Effector CD8-positive, alpha-beta T cell (primary cell): ENCODE measurements at places on chromosomes 16 and 17.

DNA sequence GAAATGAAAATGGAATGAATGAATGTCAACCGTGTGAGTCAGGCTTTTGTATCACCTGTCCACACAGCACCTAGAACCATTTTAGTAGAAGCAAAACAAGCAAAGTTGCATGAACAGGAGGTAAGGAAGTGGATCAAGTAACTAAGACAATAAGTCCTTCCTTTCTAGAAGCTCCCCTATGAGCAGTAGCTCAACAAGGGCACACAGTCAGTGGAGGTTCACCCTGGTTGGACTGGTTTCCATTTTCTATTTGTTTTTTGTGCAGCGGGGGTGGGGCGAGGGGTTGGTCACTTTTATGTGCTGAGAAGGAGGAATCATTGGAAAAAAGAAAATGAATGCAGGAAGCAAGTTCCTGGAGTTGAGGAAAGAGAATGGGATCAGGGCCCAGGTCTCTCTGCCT is 4.0 kb upstream of the HSBP1 start:
- DNase-seq: no peak

- peak; percentile 76 for DNase-seq
These were observed 7.6 kb upstream of the NXPH3 start for GRCh38 chr17:49567871-49568694.

DNA sequence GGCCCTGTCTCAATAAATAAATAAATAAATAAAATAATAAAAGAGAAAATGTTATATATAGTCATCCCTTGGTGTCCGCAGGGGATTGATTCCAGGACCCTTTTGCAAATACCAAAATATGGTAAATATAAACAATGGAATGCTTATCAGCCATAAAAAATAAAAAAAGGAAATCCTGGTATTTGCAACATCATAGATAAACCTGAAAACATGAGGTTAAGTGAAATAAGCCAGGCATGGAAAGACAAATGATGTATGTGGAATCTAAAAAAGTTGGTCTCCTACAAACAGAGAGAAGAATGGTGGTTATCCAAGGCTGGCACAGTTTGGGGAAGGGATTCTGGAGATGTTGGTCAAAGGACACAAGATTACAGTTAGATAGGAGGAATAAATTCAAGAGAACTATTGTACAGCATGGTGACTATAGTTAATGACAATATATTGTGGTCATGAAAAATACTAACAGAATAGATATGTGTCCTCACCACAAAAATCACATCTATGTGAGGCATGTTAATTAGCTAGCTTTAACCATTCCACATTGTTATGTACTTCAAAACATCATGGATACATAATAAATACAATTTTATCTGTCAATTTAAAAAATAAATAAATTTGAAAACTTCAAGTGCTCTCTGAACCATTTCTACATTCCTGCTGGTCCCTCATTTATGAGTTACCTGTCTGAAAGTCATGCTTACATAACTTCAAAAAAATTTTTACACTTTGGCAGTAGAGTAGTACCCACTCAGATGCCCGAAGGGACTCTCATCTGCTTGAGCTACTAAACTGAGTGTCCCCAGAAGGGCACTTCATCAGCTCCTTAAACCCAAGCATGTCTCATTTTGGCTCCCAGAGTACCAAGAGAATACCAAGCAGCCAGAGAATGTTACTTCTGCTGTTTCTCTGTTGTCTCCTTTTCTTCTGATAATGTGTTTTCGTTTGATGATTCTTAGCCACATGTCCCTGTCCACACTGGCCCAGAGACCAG is 26.6 kb downstream of the N4BP1 start:
- no peak for DNase-seq

DNA sequence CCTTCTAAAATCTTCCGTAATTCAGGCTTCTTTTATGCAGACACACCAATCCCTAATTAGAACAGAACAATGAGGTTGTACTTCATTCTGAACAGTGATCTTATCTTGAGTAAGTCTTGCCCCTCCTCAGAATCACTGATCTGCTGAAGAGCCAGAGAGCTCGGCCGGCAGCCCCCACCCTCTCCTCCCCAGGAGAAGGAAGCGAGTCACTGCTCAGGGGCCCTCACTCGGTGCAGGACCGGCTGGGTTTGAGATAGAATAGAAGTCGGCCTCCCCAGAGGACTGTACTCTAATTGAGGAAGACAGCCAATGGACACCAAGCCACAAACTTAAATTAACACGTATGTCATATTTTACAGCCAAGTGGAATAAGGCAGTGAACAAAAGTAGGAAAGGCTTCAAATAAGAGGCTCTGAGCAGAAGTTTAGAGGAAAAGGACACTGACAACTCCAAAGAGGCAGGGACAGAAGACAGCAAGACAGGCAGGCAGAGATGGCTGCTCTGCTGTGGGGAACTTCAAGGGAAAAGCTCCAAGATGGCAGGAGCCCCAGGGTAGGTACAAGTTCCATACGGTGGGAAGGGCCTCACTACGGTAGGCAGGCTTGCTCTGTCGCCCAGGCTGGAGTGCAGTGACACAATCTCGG is 18.6 kb downstream of the CREBBP start:
- no peak for DNase-seq

DNA sequence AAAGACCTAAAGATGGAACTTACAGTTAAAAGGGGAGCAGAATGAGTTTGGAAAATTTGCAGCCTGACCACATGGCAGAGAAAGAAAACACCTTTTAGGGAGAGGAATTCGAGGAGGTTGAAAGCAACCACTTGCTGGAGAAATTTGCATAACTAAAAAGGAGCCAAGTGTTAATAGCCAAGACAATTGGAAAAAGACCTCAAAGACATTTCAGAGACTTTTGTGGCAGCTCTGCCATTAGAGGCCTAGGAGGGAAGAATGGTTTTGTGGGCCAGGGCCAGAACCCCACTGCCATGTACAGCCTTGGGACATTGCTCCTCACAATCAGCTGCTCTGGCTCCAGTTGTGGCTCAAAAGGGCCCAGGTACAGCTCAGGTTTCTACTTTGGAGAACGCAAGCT is 338.5 kb downstream of the UTP18 start:
- no peak for DNase-seq

GRCh38 chr16:75038036-75038858 is 39.4 kb downstream of the ZNRF1 start:
- no peak for DNase-seq

DNA sequence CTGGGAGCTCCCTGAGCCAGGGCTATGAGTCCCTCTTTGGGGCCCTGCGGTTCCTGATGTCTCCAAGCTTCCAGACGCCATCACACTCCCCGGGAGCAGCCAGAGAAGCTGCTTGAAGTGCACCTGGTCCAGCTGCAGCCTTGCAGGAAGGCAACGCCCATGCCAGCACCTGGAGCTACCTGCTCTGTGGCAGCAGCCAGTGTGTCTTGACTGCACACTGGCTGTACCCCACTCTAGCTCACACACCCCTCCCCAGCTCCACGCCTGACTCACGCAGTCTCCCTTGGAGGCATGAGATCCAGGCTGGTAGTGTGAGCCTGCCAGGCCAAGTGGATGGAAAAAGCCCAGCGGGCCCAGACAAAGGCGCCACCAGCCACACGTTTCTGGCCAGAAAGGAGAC is 63.3 kb downstream of the USP32 start:
- DNase-seq: no peak

DNA sequence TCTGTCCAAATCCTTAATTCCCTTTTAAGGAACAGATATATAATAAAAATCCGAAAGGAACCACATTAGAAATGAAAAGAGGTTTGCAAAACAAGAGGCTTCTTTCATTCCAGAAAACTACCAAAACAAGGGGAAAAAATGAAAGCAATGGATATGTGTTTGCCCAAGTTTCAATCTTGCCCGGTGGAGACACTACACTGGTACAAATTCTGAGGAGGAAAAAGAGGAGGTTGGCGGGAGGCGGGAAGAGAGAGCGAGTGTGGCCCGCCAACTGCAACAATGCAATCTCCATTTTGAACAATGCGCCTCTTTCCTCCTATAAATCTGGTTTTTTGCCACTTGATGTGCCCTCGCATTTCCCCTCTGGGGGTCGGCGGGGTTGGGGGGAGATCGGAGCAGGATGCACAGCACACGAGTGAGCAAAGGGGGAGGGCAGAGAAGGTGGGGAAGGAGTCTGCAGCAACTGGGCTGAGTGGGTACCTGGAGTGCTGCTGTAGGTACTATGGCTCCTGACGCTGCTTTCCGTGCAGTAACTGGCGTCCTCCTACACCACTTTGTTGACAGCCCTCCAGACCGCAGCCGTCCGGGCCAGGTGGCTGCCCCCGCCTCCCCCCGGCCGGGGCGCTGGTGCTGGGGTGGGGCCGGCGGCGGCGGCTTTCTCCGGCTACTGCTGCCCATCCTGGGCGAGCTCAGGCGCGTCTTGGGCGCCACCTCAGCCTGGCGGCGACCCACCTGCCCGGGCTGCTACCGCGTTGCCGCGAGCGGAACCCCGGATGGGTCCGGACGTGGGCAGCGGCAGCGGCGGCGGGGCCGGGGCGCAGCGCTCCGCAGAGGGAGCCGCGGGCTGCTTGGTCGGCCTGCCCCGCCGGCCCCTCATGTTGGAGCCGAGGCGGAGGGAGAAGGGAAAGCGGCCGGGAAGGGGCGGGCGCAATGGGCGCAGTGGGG is 93.8 kb upstream of the PLEKHM1 start:
- no peak for DNase-seq

DNA sequence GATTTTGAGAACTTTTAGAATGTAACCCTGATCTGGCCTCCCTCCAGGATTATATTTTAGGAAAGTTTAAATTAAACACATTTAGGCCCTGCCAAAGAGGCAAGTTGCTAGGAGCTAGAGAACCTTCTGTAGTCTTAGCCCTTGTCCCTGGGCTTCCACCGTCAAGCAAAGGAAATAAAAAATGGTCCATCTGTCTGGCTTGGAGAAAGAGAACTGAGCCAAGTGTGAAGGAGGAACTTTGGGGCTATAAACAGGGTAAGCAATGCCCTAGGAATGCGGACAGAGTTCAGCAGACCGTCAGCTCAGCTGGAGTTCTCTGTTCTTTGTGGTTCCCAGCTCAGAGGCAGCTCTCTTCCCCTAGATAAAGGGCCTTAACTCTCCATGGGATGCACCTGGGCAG is 29.6 kb downstream of the RCVRN start:
- no peak for DNase-seq

DNA sequence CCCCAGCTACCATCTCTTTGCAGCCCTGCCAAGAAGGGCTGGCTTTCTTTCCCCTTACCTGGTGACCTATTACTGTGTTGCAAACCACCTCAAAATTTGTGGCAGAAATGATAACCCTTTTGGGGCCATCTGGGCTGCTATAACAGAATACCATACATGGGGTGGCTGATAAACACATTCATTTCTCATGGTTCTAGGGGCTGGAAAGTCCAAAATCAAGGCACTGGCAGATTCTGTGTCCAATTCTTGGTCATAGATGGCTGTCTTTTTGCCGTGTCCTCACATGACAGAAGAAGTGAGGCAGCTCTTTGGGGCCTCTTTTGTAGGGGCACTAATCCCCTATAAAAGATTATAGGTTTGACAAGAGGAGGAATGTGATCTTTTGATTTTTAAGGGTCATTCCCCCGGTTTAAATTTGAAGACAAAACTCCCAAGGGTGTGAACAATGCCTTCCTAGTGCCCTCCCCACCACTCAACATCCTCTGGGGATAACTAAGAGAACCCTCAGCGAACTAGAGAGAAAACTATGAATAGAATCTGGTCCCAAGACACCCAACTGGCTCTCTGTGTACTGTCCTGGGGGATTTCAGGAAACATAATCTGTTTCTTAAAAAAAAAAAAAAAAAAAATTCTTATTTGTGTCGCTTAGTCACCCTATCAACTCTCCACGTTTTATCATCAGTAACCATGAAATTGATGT is 1.7 kb upstream of the METTL22 start:
- DNase-seq: no peak

GRCh38 chr16:23506606-23506994 is 3.7 kb downstream of the GGA2 start:
- DNase-seq: no peak

DNA sequence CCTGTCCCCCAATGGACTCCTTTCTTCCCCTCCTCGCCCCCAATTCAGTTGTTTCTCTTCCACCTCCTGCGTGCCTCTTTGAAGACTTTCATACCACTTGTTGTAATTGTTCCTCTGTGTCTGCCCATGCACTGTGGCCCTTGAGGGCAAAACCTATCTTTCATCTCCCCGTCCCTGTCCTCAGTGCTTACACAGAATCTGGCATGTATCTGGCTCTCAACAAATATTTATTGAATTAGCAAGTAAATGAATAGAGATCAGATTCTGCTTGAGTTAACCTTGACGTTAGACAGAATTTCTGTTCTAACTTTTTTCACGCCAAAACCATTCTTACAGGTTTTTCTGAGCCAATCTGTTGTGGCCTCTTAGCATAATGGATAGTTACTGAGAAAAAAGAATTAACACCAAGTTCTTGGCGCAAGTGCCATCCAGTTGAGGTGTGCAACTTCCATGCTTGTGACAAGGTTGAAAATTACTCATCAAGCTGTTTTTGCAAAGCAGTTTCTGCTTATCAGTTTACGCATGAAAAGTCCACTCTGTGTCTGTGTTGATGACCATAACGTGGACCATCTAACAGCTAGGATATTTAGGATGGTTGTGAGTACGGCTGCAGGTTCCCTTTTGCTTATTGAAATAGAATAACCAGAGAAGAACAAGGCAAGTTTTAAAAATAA is 215.1 kb downstream of the PRKCA start:
- no peak for DNase-seq

GRCh38 chr16:3065069-3065741 is at the start of gene IL32:
Gene IL32 (plus strand): TSS chr16:3065640. CDS start chr16:3065812, 172 bp downstream.
- peak; percentile 56 for DNase-seq

GRCh38 chr16:13289515-13289914 is 388.1 kb downstream of the SHISA9 start:
- DNase-seq: no peak

DNA sequence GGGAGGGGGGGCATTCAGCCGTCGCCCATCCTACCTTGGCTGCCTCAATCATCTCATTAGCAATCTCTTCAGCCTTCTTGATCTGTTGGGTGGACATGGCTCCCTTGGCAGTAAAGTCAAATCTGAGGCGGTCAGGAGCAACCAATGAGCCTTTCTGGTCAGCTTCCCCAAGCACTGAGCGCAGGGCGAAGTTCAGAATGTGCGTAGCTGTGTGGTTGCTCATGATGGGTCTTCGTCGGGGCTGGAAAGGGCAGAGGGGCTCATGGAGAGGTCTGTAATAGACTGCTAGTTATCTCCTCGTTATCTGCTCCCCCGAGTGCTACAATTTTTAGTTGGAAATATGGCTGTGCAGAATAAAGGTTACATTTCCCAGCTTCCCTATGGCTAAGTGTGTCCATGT is 7.2 kb upstream of the EXOSC6 start:
- no peak for DNase-seq

- DNase-seq: no peak
These were observed 90.5 kb upstream of the MAF start for GRCh38 chr16:79691007-79691406.

GRCh38 chr16:50152351-50152806 is 727 bp upstream of the TENT4B start:
- no peak for DNase-seq

- DNase-seq: no peak
These were observed 43.6 kb upstream of the HAPSTR1 start for GRCh38 chr16:9047689-9048301.

- DNase-seq: peak; percentile 26
These were observed 15.5 kb upstream of the NAGLU start for GRCh38 chr17:42520540-42520951.

GRCh38 chr16:86367291-86368072 is 142.8 kb upstream of the FOXF1 start:
- no peak for DNase-seq

- no peak for DNase-seq
These were observed 8.1 kb upstream of the PSMC5 start for GRCh38 chr17:63819131-63819530.

GRCh38 chr16:13510425-13511151 is 409.4 kb upstream of the ERCC4 start:
- no peak for DNase-seq
